Fibroblast of mammary gland (primary cell): ENCODE measurements at places on chromosomes 5 and 9.

- peak; percentile 81 for DNase-seq
Measured at GRCh38 chr5:65721050-65721719, 724 bp downstream of the SGTB start.

DNA sequence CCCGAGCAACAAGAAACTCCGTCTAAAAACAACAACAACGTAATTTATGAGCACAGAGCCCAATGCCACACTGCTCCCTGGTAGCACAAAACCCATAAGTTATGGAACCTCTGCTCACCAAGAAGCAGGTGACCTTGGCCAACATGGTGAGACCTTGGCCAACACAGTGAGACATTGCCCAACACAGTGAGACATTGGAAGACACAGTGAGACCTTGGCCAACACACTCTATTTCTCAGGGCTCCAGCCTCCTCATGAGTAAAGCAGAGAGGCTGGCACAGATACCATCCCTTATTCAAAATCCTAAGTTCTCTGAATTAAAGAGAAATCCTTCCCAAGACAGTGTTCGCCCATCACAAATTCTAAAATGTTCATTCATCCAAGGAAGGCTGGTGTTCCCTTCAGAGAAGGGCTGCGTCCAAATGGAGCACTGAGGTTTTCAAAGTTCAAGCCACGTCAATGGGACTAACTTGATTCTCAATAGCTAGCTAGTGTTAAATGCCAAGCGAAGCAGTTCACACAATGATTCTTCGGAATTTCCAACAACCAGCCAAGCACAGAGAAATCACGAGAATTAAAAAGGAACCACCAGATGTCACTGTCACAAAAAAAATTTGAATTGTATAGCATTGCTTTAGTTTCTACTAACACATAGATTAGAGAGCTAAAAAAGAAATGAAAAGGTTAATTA, 29.5 kb downstream of the TTC39B start:
- peak; percentile 45 for DNase-seq

DNA sequence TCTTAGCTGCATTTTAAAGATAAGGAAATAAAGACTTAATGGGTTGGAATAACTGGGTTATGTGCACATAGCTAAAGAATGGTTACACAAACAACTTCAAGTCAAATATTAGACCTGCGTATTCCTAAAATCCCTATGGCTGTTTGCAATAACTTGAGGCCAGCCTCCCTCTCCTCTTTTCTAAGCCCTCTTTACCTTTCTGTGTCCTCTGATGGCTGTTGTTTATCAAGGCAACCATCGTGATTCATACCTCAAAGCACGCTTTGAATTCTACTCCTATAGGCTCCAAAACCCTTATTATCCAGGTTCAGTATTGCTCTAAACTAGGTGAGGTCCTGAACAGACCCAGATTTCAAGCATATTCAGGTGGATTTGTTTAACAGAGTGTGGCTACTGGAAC, 45.6 kb upstream of the LCP2 start:
- no peak for DNase-seq

DNA sequence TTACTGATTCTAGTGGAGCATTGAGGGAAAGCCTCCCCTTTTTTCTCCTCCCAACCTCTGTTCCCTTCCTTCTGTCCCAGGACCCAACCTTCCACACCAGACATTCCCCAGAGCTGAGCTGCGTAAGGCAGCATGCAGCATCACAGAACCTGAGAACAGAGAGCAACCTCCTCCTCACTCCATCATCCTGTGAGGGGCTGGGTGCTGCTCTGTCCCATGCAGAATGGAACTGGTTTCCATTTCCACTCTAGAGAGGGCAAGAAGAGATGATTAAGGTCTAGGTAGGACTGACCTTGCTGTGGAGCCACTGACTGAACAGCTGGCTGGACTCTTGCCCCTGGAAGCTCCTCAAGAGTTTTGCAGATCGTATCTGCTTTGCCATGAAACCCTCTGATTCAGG, 30.1 kb upstream of the IL7R start:
- DNase-seq: no peak

- DNase-seq: no peak
Measured at GRCh38 chr9:99567436-99567835, 254.2 kb upstream of the NR4A3 start.

DNA sequence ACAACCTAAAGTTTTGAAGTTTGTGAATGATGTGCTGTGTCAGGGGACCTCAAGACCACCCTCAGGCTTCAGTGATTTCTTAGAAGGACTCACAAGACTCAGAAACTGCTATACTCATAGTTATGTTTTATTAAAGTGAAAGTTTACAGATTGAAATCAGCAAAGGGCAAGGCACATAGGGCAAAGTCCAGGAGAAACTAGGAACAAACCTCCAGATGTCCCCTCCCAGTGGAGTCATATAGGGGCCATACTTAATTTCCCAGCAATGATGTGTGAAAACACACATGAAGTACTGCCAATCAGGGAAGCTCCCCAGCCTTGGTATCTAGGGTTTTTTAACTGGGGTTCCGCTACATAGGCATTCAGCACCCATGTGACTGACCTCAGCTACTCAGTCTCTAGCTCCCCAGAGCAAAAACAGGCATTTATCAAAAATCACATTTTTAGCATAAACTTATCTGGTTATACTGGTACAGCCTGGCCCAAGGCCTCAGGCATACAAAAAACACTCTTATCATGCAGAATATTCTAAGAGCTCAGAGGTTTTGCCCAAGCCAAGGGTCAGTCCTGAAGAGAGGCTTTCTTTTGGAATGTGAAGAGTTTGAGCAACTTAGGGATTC, 74.7 kb upstream of the ANKRD55 start:
- no peak for DNase-seq

DNA sequence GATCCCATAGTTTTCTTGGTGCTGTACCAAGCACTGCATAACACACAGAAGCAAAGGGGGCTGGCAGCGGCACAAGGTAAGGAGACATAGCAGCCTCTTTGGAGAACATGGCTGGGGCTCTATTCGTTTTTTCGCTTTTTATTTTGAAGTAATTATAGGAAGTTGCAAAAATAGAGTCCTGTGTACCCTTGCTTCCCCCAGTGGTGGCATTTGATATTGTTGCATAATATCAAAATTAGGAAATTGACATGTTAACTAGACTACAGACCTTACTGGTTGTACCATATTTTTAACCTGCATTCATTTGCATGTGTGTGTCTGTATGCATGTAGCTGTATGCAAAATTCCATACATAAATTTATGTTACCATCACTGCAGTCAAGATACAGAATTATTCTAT, 6.6 kb upstream of the UBQLN1 start:
- no peak for DNase-seq

GRCh38 chr5:44860267-44860666, 51.5 kb downstream of the MRPS30 start:
- no peak for DNase-seq

- no peak for DNase-seq
Measured at GRCh38 chr5:39199335-39199734, 20.0 kb downstream of the FYB1 start.

GRCh38 chr5:136434795-136435194, 69.5 kb upstream of the TRPC7 start:
- no peak for DNase-seq

DNA sequence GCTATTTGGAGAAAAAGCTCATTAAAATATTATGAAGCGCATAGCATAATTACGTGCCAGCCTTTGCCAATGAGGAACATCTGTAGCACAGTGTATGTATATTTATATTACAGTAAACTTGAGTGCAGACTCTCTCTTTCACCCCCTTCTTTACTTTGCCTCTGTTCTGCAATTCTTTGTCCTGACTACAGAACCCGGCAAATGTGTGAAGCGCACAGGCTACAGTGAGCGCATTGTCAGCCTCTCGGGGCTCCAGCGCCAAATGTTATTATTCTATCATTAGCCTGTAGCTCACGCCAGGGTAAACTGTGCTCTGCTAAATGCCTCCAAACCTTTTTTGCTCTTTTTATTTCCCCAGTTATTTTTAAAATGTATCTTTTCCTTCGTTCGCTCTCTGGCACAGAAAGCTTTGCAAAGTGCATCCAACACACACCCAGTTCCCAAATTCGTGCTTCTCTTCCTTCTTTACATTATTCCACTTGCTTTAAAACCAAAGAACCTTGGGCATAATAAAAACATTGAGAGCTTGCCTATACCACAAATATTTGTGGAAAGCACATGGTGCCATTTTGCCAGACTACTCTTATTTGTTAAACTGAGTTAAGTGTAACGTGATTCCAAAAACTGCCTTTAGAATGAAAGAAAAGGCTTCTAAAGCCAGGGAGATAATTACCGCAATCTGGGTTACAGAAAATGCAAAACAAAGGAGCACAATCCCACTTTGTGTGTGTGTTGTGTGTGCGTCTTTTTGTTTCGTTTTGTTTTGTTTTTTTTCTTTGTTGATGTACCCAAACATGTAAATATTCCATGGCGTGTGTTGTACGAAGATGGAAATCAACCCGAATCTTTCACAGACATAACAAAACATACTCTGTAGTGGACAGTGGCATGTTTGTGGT, 164.1 kb upstream of the MPDZ start:
- no peak for DNase-seq

- no peak for DNase-seq
Measured at GRCh38 chr5:141743866-141744272, 61.8 kb upstream of the ARAP3 start.

- DNase-seq: no peak
Measured at GRCh38 chr9:34647084-34647403, 569 bp downstream of the GALT start.

- DNase-seq: peak; percentile 43
Measured at GRCh38 chr5:83608122-83608521, 112.5 kb downstream of the HAPLN1 start.

DNA sequence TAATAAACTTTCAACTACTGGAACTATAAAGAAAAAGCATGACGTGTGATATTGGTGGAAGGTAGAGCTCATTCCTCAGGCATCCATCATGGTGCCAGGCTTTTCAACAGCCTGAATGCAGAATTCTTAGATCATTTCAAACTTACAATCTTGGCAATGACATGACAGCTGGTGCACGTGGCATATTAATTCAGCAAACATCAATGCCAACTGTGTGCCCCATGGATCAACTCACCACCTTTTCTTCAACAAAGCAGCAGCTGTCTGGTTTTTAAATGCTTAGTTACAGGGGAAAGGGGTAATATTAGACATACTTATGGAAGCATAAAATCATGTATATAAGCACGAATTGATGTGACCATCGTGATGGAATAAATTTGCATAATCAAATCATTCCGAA, 56.0 kb upstream of the OR13F1 start:
- DNase-seq: no peak

DNA sequence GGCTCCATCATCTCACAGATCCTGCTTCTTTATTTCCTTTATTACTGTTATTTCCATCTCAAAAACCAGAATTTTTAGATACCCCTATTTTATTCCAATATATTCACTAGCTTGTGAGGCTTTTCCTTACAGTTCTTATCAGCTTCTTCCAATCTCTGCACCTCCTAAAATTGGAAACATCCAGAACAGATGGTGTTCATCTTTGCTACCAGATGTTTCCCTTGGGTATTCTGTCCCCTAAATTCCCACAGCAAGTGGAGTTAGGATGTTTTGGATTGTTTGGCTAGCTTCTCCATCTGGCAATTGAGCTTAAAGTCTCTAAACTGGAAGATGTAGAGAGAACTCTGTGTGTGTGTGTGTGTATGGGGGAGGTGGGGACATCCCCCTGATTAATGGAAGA, 580.4 kb downstream of the DTWD2 start:
- DNase-seq: no peak
